Activated T-helper 2 cell treated with anti-CD3 and anti-CD28 coated beads, Interferon-gamma antibody, Interleukin-2, Interleukin-4, amounts not matched to agents 10 μg/mL and 5 μg/mL and 100 μg/mL, durations not matched to agents 14 hours and 24 hours and 36 hours (primary cell): ENCODE measurements at places on chromosomes 13 and 19. TPM values are rescaled to one million over a fixed set of nuclear protein-coding genes. Genes with fewer than 3 reads are reported as not detected.

- no peak for DNase-seq
Observed at GRCh38 chr19:27833031-27833430, 1379.9 kb downstream of the UQCRFS1 start.

DNA sequence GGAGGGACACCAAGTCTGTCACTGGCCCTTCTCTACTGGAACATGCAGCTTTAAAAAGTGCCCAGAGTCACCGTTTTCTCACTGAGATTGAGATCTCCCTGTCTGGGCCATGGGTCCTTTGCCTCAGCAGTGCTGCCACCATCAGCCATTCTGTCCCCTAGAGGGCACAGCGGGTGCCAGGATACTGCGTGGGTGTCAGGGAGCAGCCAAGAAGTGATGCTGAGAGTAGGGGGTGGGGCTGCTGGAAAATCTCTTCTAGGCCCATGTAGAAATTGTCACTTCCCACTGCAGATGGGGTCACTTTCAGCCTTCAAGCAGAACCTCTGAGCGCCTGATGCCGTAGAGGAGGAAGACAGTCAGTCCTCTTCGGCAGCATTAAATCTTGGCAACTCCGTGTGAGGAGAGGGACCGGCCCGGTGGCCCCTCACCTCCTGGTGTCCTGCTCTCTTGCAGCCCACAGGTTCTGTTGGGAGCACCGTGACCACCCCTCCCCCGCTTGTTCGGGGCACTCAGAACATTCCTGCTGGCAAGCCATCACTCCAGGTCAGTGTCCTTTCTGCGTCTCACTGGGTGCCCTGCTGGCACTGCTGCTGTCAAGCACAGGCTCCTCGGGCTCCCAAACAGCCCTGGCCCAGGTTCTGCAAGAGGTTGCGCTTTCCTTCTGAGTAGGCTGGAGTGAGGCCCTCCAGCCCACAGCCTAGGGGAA is 21.4 kb downstream of the TSSK6 start:
- DNase-seq = no peak

DNA sequence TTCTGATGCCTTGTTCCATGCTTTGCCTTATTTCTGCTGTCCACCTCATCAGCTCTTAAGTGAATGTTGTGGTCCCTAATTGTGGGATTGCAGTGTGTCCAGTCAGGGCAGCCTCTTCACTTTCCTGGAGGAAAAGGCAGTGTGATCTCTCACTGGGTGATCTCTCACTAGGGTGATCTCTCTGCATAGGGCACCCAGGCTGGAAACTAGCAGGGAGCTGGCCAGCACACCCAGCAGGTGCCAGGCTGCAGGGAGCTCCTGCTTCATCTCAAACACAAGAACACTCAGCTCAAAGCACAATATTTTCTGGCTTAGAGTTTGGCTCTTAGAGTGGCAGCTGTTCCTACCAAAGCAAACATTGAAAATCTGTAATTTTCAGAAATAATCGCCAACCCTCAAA is 36.5 kb upstream of the TSHZ3 start:
- no peak for DNase-seq

The AMER2 gene
- total RNA-seq = not detected in 2 replicates
